ENCODE measurements at places on chromosomes 7 and 10. TPM values are rescaled to one million over a fixed set of nuclear protein-coding genes. Genes with fewer than 3 reads are reported as not detected.

The TRIM50 gene
- 2.2 TPM for total RNA-seq

The MINDY4 gene
- total RNA-seq = 22.2 TPM

The VGF gene
- not detected for total RNA-seq

- DNase-seq = no peak
Measured at GRCh38 chr7:157704365-157704764, 367.6 kb downstream of the DNAJB6 start.

DNA sequence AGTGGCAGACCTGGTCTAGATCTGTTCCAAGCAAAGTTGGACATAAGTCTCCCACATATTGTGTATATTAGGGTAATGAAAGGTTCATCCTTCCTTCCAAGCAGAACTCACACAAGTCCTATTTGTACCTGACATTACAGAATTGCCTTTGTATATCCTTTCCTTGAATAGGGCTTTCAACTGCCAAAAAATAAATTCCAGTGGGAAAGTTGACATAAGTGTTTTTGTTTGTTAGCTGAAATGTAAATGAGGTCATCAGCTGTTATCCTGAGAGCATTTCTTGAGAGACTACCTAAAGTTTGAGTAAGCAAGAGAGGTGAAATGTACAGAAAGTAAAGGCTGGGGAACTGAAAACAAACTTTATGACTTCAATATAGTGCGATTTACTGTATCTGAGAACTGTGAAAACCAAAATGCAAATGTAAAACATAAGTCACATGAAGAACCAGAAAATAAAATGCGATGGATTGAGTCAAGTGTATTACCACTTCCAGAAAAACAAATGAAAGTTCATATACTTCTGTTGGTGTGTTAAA, 527.3 kb upstream of the SEMA3D start:
- DNase-seq = no peak

DNA sequence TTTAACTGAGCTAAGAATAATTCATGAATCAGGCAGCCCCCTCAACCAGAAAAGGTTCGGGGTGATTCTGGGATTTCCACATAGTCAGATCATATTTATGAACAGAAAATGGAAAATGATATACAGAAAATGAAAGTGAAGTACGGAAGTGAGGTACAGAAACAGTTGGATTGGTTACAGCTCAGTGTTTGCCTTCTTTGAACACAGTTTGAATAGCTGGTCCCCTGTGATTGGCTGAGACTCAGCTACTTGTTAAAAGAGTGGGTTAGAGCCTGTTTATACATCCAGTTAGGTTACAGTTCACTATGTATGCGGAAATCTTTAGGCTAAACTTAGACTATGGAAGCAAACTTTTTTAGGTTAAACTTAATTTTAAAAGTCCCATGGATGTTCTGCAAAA, 511.7 kb downstream of the PLXDC2 start:
- DNase-seq = no peak

DNA sequence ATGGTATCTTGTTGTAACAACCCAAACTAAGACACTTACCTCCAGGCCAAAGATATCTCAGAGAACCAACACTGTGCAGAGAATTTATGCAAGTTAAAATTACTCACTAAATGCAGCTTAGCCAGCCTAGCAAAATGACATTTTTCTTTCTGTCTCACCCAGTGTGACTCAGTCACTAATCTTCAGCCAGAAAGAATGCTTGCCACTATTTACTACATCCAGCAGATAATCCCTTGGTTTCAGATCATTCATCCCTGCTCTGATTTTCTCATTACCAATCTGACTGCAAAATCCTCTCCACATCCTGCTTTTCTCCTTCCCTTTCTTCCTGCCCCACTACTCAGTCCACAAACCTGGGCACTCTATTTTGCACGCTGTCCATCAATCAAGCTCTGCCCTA, 93.5 kb upstream of the NEBL start:
- no peak for DNase-seq

GRCh38 chr10:4847561-4848355, 21.8 kb downstream of the AKR1E2 start:
- DNase-seq = no peak

DNA sequence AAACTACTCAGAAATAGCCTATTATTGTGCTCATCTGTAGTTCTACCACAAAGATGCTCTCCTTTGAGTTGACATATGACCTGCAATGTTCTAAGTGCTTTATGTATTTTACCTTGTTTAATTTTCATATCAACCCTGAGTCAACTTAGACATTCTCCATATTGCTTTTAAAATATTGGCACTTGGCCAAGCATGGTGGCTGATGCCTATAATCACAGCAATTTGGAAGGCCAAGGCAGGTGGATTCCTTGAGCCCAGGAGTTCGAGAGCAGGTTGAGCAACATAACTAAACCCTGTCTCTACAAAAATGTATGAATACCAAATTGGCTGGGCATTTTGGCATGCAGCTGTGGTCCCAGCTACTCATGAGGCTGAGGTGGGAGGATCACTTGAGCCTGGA, 50.6 kb downstream of the PRKG1 start:
- no peak for DNase-seq

DNA sequence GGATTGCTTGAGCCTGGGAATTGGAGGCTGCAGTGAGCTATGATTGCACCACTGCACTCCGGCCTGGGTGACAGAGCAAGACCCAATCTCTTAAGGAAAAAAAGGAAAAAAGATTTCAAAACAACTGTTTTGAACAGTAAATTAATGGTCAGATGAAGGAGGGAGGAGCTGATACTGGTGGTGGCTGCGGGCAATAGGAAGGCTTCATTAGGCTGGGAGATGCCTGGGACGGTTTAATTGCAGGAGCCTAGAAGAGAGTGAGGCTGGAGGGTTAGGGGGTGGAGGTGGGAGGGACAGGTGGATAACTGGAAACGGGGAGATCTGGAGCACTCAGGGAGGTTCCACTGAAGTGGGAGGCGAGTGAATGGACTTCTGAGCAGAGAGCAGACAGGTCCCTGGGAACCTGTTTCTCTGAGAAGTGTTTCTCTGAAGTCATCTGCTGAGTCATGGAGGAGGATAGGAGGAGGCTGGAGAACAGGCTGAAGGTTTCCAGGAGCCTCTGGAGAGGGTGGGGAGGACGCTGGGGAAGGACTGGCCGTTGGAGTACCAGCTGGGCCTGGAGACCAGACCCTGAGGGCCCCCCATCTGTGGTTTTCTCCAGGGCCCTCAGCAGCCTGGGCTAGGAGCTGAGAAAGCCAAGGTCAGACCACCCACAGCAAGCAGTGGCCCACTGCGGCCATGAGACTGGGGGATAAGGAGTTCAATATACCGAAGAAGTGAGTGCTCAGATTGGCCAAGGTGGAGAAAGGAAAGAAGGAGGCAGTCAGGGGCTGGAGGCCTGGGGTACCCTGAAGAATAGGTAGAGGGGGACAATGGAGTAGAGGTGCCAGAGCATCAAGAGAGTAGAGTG, 14.4 kb upstream of the YWHAG start:
- no peak for DNase-seq

DNA sequence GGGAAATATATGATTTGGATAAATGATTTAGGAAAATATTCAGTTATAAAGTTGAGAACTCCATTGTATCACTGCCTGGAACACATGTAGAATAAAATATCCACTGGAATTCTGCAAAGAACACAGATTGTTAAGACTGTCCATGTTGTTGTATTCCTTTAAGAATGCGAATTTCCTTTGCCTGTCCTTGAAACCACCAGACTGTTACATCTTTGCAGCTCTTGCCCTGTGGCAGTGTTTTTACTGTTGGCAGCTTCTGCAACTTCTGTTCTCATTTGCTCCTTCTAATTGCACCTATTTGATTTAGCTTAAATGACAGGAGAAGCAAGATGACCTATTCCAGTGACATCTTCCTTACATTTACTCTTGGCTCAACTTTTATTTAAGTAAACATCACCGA, 39.7 kb downstream of the MALSU1 start:
- no peak for DNase-seq

DNA sequence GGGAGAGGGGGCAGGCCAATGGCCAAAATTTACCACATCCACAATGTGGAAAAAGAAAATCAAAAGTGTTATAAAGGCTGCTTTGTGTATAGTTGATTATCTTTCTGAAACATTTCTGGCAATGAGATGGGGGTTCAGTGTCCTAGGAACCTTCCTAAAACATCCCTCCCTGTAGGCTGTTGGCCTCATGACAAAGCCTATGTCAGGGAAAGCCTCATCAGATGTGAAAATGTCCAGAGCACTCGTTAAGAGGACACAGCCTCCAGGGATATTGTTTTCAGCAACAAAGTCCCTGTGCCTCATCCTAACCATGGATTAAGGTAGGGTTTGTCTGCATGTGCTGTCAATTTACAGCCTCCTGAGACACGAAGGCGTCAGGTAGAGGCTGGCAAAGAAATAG, 17.0 kb downstream of the SUN3 start:
- DNase-seq = no peak

Measured in aorta (tissue), 5 donors.